ENCODE measurements at places on chromosomes 11 and 22.
A peak's percentile ranks its signal among the peaks of the same experiment; 100 is the strongest.

DNA sequence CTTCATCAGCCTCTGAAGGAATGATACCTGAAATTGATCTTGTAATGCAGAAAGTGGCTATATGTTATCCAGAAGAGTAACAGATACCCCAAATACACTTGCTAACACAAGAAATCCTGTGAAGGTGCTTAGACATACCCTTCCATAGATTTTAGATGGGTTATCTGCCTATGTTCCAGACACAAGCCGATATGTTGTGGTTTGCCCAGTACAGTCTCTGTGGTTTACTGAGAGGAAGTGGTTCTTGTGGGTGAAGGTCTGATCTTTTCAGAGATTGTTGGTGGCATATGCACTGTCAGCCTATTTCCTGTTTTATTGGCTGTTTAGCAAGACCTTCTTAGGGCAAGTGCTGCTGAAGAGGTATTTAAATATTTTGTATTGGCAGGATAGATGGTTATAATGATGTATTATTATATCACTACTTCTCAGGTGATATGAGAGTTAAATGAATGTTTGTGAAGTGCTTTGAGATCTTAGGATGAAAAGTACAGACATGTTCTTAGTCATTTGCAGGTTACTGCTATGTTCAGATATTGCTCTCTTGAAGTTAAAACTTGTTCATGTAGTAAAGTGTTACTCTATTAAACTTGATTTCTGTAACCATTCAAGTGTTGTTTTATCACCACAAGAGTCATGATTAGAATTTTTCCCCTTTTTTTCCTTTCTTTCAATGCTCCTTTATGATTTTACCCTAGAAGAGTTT lies 8.2 kb downstream of the ARHGEF12 start:
- peak; percentile 84 for DNase-seq

GRCh38 chr22:17235149-17235655 lies 16.0 kb upstream of the ADA2 start:
- no peak for DNase-seq

DNA sequence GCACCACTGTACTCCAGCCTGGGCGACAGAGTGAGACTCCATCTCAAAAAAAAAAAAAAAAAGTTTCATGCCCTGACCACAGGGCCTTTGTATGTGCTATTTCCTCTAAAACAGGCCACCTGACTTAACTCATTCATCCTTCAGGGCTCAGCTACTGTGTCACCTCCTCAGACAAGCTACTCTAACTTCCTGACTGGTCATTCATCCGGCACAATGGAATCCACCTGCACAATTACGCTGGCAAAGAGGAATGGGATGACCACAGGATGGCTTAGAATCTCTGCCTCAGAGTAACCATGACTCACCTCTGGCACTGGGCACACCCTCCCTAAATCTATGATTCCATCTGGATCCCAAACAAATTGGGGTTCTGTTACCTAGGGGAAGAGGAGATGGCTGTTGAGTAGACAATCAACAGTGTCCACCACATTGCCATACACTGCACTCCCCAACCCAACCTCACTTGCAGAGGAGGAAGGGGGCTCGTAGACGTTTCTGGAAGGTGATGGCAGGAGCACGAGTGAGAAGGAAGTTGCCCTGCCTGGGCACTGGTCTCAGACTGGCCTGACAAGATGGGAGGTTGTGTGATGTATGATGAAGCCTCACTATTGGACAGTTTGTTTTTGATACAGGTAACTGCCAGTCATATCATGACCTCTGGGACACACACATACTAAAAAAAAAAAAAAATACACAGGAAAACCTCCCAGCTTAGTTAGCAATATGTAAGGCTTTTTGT lies 22.8 kb upstream of the HMOX1 start:
- DNase-seq, result no peak

- no peak for DNase-seq
Observed at GRCh38 chr11:134254433-134255183, 1.2 kb downstream of the ACAD8 start.

- DNase-seq, result peak; percentile 58
Observed at GRCh38 chr22:49155770-49156580, 671.7 kb downstream of the BRD1 start.
